ENCODE measurements at places on chromosomes 5 and 9. TPM values are rescaled to one million over a fixed set of nuclear protein-coding genes. Genes with fewer than 3 reads are reported as not detected.

The ABCA2 gene
- total RNA-seq: 41.1 TPM

The NOXA1 gene
- 1.0 TPM for total RNA-seq

The SLC34A3 gene
- not detected for total RNA-seq

The SOHLH1 gene
- total RNA-seq: not detected

The ZNF462 gene
- total RNA-seq: 0.55 TPM

The IQGAP2 gene
- 72.7 TPM for total RNA-seq

The SLCO4C1 gene
- total RNA-seq: 0.43 TPM
